ENCODE measurements at places on chromosomes 6 and 20.

DNA sequence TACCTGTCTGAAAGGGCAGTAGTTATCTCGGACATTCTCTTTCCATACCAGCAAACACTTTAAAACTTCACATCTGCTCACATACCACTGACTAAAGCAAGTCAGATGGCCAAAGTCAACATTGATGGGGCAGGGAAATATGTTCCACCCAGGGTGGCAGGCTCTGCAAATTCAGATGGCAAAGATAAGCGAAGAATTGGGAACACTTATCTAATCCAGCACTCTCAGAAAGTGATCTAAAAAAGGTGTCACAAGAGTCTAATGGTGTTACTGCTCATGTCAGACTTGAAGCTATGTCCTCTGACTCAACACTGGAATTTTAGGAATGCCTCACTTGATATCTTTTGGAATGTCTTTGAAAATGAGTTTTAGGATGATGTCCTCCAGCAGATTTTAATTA, 1086.2 kb downstream of the KIF16B start:
- no peak for DNase-seq

DNA sequence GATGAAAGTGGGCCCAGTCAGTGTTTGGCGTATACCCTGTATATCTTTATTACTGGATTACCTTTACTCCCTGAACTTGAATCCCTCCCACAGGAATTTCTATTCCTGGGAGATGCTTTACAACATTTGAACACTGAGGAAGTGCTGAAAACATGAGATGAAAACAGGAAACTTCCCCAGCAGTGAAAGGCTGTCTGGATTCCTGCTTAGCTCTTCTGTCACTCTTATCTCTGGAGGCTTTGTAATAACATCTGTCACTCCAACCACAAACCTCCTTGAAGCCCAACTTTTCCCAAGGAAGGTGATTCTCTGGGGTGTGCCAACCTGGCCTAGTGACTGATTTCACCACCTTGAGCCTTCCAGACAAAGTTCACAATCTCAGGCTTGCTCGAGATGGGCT, 264.5 kb upstream of the BMP2 start:
- no peak for DNase-seq

- no peak for DNase-seq
Observed at GRCh38 chr6:73866305-73866704, 170.3 kb downstream of the CD109 start.

GRCh38 chr6:113526553-113526952, 330.6 kb upstream of the MARCKS start:
- DNase-seq = no peak

DNA sequence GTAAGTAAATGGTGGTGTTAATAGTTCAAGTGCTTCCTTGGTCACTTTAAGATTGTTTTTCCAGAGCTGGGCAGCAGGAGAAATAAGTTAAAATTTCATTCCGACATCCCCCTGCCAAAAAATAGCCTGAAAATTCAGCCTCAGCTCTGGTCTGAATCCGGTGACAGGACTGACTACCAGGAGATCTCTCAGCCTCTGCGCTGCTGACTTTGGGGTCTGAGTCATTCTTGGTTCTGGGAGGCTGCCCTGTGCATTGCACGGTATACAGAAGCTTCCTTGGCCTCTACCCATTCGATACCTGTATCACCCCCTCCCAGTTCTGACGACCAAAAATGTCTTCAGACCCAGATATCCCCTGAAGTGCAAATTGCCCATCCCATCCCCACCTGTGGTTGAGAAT, 36.3 kb upstream of the TFAP2C start:
- DNase-seq = no peak

GRCh38 chr6:106417572-106418147, 57.1 kb downstream of the CRYBG1 start:
- no peak for DNase-seq

DNA sequence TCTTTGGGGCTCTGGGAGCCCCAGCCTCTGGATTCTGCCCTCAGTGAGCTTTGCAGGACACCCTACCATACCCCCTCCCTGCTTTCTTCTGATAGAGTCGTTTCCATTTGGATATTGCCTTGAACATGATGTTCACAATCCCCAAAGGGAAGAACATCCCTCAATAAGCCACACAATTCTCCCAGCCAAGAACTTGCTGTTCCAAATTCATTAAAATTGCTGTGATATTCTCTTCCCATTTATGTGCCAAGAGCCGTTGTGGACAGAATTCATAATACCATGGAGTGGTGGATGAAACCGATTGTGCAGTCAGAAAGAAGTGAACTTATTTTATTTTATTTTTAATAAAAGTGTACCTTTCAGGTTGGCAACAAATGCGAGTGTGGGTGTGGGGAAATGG, 95.8 kb downstream of the DHX35 start:
- DNase-seq = no peak

DNA sequence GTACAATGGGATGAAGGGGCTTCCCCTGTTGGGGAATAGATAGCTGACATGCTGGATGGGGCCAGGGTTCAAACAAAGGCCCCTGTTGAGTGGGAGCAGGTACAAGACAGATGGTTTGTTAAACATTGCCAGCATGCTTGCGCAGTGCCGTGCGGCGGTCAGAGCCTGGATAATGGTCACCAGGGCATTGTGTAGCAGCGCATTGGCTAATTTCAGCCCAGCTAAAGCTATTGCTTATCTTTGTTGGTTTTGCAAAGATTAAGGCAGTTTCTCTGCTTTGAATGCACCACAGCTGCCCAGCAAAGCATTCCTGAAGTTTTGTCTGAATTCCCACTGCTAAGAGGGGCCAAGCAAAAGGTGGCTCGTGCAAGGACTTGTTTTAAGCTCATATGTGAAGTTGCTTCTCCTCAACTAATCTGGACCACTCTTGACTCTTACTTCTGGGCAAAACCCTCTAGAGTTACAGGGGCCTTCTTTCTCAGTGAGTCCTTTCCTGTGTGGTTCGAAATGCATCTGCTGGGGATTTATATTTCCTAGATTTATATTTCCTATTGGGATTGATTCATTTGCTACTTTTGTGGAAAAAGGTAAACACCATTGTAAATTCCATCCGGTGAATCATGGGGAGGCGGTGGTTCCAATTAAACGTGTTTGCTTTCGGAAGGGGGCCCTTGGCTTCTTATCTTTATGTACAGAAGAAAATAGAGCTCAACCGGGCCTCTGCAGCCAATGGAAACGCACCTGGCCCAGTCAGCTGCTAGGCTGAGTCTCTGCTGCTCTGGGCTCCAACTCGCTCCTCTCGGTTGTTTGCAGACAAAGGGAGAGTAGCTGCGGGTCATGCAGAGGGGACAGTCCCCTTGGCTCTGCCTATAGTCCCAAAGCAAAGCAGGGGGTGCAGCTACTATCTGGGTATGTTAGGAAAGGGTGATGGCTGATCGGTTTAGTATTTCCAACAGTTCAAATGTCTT, 72.1 kb downstream of the FOXA2 start:
- no peak for DNase-seq

GRCh38 chr6:11798096-11798495, 19.5 kb upstream of the ADTRP start:
- DNase-seq = no peak

GRCh38 chr6:159149641-159150040, 19.6 kb upstream of the FNDC1 start:
- DNase-seq = no peak
